GM04504 (cell line): ENCODE measurements at places on chromosomes 12 and 14.

DNA sequence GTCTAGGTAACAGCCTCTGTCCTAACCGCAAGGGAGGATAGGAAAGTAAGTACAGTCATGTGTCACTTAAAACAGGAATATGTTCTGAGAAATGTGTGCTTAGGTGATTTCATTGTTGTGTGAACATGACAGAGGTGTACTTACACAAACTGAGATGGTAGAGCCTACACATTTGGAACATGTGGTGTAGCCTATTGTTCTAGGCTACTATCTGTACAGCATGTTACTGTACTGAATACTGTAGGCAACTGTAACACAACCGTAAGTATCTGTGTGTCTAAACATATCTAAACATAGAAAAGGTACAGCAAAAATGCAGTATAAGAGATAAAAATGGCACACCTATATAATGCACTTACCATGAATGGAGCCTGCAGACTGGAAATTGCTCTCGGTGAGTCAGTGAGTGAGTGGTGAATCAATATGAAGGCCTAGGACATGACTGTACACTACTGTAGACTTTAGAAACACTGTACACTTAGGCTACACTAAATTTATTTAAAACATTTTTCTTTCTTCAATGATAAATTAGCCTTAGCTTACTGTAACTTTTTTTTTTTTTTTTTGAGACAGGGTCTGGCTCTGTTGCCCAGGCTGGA lies 13.2 kb upstream of the MDM2 start:
- no peak for DNase-seq

- no peak for DNase-seq
Measured at GRCh38 chr12:3950714-3951320, 77.6 kb upstream of the PARP11 start.

DNA sequence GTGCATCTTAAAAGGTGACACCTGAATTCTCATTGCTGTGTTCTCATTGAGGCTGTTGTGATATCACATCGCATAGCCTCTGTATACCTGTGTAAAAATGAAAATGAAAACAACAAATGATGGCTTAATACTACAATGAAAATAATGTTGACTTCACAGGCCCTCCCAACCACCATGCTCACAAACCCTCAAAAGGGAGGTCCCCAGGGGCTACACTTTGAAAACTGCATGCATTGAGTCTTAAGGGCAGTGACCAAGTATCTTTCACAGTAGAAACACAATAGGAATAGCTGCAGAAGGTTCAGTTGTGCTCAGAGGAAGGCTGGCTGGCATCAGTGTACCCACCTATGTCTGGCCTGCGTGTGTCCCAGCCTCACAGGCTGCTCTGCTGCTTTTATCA lies 27.6 kb upstream of the KCNK13 start:
- DNase-seq, result no peak

GRCh38 chr12:110333201-110333600 lies 52.2 kb downstream of the ATP2A2 start:
- no peak for DNase-seq

DNA sequence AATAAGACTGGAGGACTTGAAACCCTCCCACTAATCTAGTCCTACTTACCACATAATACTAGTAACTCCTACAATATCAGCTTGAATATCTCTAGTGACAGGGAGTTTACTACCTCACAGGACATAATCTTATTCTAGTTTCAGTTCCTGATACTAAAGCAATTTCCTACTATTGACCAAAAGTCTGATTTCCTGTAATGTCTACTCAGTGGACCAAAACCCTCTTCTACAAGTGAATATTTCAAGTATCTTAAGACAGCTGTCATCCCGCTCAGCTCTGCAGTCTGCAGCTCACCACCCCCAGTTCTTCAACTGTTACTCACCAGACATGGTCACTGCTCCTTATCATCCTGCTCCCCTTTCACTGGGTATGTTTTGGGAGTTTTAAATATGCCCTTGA lies 70.8 kb upstream of the TMCC3 start:
- no peak for DNase-seq
